Hair follicular keratinocyte (primary cell): ENCODE measurements at places on chromosomes 13 and 19. TPM values are rescaled to one million over a fixed set of nuclear protein-coding genes. Genes with fewer than 3 reads are reported as not detected.

The EID2B gene
- 1.8 and 2.1 TPM in 2 replicates for total RNA-seq

The SLC6A16 gene
- not detected in 2 replicates for total RNA-seq

The C13orf46 gene
- not detected in 2 replicates for total RNA-seq

The ZNF418 gene
- total RNA-seq = 1.4 and 2.0 TPM in 2 replicates

The CEBPA gene
- total RNA-seq = 0.86 and 1.2 TPM in 2 replicates

The APC2 gene
- under 0.01 and 0.08 TPM in 2 replicates for total RNA-seq

The COX7A1 gene
- total RNA-seq = not detected in 2 replicates

The FGF14 gene
- not detected in 2 replicates for total RNA-seq
